ENCODE measurements at places on chromosomes 2 and 18. TPM values are rescaled to one million over a fixed set of nuclear protein-coding genes. Genes with fewer than 3 reads are reported as not detected.

- DNase-seq: no peak
Measured at GRCh38 chr18:27609221-27609620, 424.1 kb upstream of the CHST9 start.

- DNase-seq: no peak
Measured at GRCh38 chr2:11907190-11907589, 160.8 kb downstream of the LPIN1 start.

ZNF892 gene
- 4.0 TPM for total RNA-seq

KCNK3 gene
- not detected for total RNA-seq

- DNase-seq: no peak
Measured at GRCh38 chr2:7448578-7449264, 531.5 kb downstream of the RNF144A start.

All from activated B cell treated with CpG ODN at 0.5 μM for 24 hours (primary cell).